AG08395 (cell line): ENCODE measurements at places on chromosomes 5 and 9.

DNA sequence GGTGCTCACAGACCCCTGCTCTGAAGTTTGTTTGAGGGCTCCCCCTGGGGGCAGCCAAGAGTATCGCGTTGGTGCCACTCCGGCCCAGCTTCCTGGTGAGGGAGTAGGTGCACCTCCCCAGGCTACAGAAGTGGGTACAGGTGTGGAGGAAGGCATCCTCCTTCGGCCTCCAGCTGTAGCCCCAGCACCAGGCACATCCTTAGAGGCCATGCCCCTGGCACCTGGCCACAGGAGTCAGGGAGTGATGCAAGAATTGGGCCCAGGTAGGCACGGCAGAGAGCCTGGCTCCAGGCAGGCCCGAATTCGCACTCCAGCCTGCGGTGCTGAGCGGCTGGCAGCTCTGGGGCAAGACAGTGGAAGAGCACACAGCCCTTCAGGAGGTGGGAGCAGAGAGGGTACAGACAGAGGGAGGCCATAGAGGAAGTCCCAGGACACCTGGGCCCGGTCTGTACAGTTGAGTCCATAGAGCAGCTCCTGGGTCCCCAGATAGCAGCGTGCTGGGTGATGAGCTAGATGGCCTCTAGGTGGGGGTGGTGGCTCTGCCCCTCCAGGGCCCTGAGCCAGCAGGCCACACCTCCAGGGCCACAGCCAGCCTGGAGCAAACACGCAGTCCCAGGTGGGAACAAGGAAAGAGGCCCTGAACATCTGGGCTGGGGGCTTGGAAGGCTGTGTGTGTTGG, 2.4 kb downstream of the SAPCD2 start:
- DNase-seq, result peak; percentile 73

DNA sequence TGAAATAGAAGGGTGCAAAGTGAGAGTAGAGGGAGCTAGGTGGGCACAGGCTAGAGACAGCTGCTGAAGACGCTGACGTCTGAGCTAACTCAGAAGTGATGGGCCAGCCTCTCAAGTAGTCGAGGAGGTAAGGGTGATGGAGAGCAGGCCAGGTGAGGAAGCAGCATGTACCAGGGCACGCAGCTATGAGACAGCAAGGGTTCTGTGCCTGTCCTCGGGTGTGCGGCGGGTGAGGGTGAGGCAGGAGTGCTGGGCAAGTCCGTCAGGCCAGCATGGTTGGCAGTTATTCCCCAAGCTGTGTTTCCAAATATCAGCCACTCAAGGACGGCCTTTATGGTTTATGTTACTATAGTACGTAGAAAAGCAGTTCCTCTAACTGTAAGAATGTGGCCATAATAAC, 6.2 kb downstream of the RMND5B start:
- no peak for DNase-seq

GRCh38 chr5:169656125-169656901, 19.2 kb downstream of the DOCK2 start:
- no peak for DNase-seq

DNA sequence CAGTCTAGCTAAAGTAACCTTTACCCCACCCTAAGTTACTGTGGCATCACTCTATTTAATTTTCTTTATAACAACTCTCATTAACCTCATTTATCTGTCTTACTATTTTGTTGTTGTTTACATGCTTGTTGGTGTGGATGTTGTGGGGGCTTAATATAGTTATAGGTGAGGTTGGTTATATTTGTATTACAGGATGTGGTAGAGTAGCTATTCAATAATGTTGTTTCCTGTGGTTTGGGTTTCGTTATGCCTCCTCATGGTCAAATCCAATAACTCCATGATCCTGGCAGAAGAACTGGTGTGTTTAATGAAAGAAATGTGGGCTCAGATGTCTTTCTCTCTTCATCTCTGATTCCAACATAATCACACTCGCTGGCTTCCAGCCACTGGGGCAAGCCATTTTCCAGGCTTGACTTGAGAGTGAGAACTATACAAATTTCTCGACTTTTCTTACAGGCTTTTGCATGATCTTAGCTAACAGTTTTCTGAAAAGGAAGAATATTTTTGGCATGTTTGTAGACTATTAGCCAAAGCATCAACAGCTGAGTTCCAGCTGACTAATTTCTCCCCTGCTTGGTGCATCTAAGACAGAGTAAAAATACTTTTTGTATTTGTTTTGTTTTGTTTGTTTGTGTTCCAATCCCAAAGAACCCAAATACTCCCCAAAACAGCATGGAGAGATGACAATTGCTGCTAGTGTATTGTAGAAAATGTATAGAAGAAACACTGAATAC, 303.7 kb upstream of the PAPPA start:
- DNase-seq, result peak; percentile 36

DNA sequence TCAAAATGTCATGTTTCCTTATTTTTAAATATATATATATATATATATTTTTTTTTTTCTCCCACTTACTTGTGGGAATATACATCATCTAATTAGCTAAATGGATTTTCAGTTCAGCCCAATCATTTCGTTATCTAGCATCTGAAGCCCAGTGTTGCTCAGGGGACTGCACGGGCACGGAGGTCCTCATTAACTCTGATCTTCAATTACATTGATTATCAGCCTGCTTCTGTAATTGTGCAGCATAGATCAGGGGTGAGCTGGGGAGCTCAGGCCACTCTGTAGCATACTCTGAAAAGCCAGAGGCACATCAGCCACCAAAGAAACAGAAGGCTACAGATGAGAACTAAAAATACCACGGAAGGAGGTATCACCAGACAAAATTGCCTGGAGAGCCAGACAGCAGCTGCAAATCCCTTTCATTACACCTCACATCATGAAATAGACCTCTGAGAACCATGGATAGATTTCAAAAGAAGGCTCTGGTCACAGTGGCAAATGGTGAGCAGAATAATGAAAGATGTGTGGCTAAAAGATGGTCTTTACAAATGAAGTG, 326.4 kb downstream of the TRIM32 start:
- no peak for DNase-seq

GRCh38 chr9:134989206-134990065, 71.7 kb upstream of the FCN1 start:
- no peak for DNase-seq

DNA sequence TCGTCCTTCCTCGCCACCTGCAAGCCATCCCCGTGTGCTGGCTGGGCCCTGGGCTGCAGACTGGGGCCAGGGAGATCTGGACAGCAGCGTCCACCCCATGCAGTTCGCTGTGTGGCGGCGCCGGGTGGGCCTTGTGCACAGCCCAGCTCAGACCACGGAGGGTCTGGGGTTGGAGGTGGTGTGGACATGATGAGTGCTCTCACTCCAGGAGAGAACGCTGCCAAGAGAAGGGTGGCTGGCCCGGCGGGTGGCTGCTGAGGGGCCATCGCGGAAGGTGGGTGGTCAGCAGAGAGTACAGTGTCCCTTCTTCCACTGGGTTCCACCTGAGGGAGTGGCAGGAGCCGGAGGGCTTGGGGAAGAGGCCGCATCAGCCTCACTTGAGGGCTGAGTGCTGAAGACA, 44.4 kb downstream of the RXRA start:
- no peak for DNase-seq

DNA sequence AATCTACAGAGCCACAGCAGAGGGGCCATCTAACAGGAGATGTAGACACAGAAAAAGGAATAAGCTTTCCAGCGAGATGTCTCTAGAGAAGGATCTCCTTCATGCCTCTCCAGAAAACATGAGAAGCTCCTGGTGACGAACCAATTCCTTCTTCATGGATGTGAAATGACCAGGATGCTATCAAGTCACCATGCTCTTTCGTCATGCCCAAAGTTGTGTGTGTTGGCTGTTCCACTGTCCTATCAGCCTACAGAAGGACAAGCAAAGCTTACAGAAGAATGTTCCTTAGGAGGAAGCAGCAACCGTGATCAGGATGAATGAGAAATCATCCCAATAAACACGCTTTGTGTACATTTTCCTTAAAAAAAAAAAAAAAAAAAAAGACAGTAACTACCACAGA, 54.4 kb downstream of the ALDH7A1 start:
- no peak for DNase-seq

DNA sequence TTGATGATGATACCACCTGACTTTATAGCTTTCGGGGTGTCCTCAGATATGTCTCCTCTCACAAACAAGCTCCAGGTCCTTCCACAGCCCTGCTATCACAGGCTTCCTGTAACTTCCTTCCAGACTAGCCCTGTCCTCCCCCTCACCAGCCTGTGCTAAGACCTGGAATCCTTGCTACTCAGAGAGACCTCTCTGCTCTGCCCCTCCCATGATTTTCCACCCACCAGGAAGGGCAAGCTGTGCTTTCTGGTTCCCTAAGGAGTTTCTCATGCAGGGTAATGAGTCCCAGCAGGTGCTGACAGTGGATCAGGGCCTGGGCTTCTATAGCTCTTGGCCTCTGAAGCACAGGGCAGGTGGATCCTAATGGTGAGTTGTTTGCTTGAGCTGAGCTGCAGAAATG, 86.9 kb downstream of the AOPEP start:
- DNase-seq, result no peak

- DNase-seq, result no peak
Measured at GRCh38 chr5:151139015-151139414, 18.6 kb downstream of the ANXA6 start.

- no peak for DNase-seq
Measured at GRCh38 chr9:86459191-86459590, 105.0 kb upstream of the TUT7 start.

DNA sequence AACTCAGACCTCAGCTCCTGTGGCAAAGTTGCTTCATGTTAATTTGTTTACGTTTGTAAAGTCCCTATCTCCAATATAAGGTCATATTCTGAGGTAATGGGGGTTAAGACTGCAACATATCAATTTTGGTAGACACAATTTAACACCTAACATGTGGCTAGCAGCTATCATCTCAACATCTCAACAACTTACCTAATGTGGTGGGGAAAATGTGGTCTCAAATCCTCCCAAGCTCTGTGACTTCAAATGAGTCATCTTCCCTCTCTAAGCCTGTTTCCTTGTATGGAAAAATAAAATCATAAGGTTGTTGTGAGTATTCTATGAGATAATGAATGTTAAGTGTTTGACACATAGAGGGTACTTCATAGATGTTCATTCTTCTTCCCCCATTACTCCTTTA, 443.3 kb downstream of the CDK5RAP2 start:
- no peak for DNase-seq

- DNase-seq, result no peak
Measured at GRCh38 chr9:27482709-27483108, 41.4 kb upstream of the IFNK start.

GRCh38 chr9:20358207-20358606, 264.1 kb downstream of the MLLT3 start:
- DNase-seq, result peak; percentile 11

- peak; percentile 89 for DNase-seq
Measured at GRCh38 chr9:119963798-119964372, 594.6 kb upstream of the BRINP1 start.

GRCh38 chr5:138953387-138954256, 78.5 kb upstream of the LRRTM2 start:
- peak; percentile 90 for DNase-seq

DNA sequence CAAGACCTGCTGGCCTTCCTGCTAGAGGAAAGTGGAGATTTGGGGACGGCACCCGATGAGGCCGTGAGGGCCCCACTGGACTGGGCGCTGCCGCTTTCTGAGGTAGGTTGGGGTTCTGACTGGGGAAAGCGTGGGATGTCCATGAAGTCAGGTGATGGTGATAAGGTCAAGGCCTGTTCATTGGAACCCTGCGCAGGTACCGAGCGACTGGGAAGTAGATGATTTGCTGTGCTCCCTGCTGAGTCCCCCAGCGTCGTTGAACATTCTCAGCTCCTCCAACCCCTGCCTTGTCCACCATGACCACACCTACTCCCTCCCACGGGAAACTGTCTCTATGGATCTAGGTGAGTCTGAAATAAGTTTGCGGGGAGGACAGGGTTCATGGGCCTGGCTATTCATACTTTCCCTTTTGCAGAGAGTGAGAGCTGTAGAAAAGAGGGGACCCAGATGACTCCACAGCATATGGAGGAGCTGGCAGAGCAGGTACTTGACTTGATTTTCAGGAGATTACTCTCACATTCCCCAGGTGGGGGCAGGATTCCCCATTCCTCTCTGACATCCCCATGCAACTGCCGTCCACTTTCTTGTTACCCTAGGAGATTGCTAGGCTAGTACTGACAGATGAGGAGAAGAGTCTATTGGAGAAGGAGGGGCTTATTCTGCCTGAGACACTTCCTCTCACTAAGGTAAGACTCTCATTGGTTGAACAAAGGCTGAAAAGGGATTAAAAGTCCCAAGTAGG, 505 bp downstream of the CREB3 start:
- DNase-seq, result peak; percentile 57

DNA sequence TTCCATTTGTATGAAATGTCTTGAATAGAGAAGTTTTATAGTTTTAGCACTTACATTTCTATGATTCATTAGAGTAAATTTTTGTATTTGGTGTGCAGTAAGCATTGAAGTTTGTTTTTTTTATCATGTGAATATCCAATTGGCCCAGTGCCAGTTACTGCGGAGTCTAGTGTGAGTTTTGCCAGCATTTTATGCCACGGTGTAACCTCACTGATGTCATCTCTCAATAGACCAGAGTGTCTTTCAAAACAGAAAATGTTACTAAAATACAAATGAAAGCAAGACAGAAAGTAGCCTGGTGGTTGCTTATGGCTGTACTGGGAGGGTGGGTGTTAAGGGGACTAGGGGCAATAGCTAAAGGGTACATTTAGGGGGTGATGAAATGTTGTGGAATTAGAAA, 62.8 kb downstream of the IPPK start:
- DNase-seq, result peak; percentile 20

DNA sequence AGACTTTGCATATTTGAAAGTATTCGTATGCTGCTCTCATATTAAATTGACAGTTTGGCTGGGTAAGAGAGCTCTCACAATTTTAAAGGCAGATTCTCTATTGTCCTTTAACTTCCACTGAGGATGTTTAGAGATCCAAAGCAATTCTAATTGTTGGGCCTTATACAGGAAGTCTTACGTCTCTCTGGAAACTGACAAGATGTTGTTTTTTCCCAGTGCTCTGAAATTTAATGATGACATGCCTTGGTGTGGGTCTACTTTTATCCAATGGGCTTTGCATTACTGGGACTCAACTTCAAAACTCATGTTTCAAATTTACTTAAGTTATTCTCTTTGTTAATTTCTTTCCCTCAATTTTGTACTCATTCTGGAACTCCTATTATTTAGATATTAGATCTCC, 191.5 kb downstream of the SNX18 start:
- DNase-seq, result no peak

DNA sequence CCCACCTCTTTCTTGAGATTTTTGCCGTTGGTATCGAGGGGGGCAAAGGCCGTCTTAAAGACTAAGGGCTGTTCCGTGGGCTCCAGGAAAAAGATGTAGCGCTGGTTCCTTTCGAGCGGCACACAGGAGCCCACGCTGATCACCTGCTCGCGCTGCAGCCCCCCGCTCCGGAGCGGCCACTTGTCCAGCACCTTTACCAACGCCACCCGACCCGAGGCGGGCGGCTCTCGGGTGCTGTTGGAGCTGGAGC, 781 bp downstream of the NRG2 start:
- no peak for DNase-seq

- no peak for DNase-seq
Measured at GRCh38 chr5:154380263-154380662, 65.5 kb upstream of the SAP30L start.

GRCh38 chr5:145704724-145705123, 130.4 kb downstream of the PRELID2 start:
- no peak for DNase-seq

GRCh38 chr5:159478950-159479349, 148.7 kb upstream of the IL12B start:
- no peak for DNase-seq

GRCh38 chr9:99272836-99273235, 50.8 kb downstream of the SEC61B start:
- no peak for DNase-seq

- peak; percentile 38 for DNase-seq
Measured at GRCh38 chr9:36995927-36996705, 38.0 kb downstream of the PAX5 start.

- DNase-seq, result no peak
Measured at GRCh38 chr9:120289990-120290975, 289.7 kb downstream of the CDK5RAP2 start.
